ENCODE measurements at places on chromosomes 3 and 15.

DNA sequence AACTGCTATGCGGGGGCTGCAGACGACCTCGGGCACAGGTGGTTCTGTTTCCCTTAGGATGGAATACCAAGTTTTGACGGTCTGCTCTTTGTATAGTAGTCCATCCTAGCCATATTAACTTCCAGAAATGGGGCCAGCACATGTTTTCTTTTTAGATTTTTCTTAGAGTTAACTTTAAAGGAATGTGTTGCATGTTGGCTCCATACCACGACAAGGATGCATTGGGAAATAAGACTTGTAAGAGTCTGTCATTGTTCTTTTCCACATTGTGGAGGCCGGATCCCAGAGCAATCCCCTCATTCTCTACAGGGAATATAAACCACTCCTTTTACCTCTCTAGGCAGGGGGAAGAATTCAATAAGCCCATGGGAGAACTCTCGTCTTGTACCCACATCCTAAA lies 87.1 kb upstream of the PLSCR4 start:
- no peak for DNase-seq

DNA sequence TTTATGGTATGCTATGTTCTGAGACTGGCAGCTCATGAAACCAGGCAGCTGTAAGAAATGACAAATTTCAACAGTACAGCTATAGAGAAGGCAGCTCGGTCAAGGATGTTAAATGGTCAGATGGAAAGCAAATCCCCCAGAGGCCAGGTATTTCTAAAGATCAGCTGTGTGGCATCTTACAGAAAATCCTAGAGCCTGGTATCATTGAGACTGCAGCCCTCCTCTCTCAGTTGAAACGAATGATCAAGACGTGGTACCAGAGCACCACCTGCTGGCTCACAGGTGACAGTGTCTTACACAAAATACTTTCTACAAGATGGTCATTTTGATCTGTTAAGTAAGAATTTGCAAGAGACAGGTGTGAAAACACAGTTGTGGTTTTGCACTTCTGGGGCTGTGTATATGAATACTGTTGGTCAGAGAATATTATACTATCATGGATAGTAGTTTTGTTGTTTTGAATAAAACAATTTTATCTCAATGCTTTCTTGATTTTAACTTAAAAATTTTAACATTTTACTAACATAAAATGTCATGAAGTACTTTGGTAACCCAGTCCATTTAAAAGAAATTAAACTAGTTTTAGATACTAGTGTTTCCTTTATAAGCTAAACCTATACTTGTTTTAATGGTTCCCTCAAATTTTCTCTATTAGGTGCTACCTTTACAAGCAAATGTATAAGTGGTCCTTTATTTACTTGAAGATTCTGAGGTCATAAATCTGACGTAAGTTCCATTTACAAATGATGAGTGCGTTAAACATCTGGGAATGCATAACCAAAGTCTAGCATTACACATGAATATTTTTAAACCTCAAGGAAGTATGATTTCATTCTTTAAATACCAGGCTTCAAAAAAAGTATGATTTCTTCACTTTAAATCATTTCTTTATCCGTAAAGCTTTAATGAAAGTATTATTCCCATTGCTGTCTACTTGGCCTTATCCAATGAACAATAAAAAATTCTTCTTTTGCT lies 121.8 kb downstream of the PDZRN3 start:
- peak; percentile 9 for DNase-seq

GRCh38 chr3:46905661-46906451 lies 28.3 kb downstream of the PTH1R start:
- DNase-seq: no peak

DNA sequence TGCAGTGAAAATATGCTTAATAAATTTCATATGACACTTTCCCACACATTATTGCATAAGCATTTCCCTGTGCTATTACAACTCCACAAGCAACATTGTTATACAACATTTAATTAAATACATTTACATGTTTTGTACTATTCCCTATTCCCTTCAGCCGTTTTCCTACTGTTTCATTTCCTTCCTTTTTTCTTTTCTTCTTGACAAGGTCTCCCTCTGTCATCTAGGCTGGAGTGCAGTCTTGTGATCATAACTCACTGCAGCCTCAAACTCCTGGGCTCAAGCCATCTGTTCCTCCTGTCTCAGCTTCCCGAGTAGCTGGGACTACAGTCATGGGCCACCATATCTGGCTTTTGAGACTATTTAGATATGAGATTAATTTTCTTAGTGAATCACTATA lies 254.7 kb downstream of the NFKBIZ start:
- no peak for DNase-seq

GRCh38 chr15:100189849-100190248 lies 151.9 kb downstream of the ADAMTS17 start:
- DNase-seq: no peak

GRCh38 chr15:68556139-68556990 lies 22.4 kb upstream of the CORO2B start:
- no peak for DNase-seq

- DNase-seq: no peak
Observed at GRCh38 chr15:56987286-56987685, 68.8 kb downstream of the TCF12 start.

DNA sequence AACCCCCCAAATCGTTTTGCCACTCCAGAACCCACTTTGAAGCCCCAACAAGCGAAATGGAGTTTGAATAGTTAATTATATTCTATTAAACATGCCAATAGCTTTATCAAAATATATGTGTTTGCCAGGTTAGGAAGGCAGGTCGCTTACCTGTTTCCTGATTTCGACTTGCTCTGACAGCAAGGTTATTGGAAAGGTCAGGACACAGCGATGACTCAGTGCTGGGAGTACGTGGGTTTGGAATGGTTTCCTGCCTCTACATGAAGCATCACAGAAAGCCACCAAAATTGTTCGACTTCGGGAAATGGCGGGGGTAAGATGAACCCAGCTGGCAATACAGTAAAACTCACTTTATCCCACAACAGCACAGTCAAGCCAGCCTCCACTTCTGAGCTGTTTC lies 135.6 kb upstream of the ABI3BP start:
- DNase-seq: no peak

DNA sequence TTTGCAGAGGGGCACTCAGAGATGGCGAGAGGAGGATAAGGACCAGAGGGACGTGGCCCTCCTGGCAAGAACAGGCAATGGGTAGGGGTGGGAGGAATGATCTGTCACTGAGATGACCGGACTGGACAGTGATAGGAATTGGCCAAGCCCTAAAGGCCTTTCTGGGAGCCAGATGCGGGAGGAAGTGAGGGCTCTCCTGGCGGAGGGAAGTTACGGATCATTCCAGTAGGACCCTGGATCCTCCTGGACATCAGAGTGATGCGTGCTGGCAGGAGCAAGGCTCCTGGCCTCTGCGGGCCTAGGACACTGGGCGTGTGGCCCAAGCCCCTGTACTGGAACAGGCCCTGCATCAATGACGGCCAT lies 23.4 kb downstream of the KIF7 start:
- no peak for DNase-seq

- DNase-seq: no peak
Observed at GRCh38 chr15:81384891-81385720, 11.1 kb upstream of the TMC3 start.

- DNase-seq: no peak
Observed at GRCh38 chr3:50660386-50660785, 14.3 kb upstream of the DOCK3 start.

DNA sequence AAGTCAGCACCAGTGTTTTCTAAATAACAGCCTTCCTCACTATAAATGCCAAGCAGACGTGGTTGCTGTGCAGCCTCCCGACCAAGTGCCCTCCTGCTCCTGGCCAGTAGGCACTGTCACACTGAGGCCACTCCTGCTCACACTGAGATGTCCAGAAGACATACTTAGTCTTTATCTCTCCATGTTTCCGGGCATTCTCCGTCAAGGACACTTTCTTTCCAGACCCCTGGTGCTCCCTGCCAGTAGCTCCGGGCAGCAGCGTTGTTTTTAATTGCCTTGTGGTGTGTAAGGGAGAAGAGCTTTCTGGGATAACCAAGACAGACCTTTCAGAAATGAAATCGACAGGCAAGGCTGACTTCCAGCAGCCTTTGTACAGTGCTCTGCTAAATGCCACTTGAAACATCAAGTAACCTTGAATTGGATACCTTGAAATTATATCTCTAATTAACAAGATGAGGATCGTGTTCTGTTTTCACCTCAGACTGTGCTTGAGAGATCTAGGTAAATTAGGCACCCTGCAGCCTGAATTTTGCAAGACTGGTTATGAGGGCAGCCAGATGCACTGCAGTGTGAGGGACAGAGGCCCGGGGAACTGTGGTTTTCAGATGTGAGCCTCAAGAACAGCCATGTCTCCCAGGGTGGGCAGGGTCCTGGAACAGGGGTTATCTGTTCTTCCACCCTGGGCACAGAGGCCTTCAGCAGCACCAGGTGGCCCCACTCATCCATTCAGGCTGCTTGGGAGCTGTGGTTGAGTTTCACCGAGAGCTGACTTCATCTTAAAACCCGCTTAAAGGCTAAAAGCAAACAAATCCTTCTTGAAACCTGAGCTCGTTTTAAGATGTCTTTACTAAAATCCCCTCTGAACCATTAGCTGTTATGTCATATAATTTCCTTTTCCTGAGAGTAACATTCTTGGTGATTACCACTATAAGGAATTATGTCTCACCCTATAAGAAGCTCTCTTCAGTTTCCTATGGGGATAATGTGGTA lies 105.5 kb upstream of the IL12A start:
- DNase-seq: no peak

DNA sequence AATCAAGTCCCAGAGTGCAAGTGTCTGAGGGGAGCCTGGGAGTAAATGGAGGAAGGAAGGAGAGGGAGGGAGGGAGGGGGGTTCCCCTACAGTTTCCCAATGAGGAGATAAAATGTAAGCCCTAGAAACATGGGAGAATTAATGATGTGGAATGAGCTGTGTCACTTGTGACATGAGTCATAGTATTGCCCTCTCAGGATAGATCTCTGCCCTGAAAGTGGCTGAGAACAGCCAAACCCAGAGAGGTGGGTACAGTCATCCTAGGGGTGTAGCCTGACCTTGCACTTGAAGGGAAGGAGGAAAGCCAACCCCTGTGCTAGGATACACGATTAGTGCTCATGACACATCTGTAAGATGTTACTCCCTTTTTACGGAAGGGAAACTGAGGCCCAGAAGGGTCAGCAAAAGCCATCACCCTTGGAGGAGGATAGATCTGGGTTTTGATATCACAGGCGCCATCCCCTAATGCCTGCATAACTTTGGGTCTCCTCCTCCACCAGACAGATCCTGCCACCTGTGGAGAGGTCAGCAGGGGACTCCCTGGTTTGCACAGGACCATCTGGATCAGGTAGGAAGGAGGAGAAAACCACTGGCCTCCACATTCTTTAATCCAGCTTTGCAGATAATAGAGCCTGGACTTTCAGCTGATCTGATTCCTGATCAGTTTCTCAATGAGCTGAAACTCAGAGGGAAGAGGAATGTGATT lies 23.1 kb upstream of the USP3 start:
- DNase-seq: no peak

- DNase-seq: no peak
Observed at GRCh38 chr3:38124324-38125122, 12.4 kb downstream of the ACAA1 start.

GRCh38 chr15:45862034-45862433 lies 227.2 kb downstream of the SQOR start:
- no peak for DNase-seq

GRCh38 chr3:196609805-196610515 lies 29.5 kb upstream of the NRROS start:
- DNase-seq: no peak

DNA sequence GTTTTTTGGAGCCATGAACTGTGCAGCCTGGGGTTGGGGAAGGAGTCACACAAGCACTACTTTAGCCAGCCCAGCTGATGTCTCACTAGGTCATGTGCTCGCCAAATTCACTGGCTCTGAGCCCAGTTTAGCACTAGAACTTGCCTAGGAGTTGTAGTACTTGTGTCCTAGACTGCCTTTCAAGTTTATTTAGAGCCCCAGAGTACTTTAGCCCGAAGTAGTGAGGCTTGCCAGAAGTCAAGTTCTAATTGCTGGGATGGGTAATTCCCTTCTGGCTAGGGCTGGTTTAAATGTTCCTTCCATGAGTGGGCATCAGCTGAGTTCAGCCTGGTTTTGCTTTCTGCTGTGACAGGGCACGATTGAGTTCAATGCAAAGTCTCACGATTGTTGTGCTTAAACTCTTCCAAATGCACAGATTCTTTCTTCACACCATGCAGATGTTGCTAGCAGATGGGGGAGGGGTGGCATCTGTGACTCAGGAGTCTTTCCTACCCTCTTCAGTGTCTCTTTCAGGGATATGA lies 228.2 kb upstream of the ZPLD1 start:
- no peak for DNase-seq

- DNase-seq: no peak
Observed at GRCh38 chr3:32062950-32063582, 43.4 kb upstream of the GPD1L start.

- DNase-seq: no peak
Observed at GRCh38 chr15:101490408-101490891, 943 bp upstream of the PCSK6 start.

All from stimulated activated CD8-positive, alpha-beta memory T cell treated with anti-CD3 and anti-CD28 coated beads, Interleukin-2, amount 100 ng/mL, for 1 hour (primary cell).